Aorta (tissue), 5 donors: ENCODE measurements at places on chromosomes 6 and 20. TPM values are rescaled to one million over a fixed set of nuclear protein-coding genes. Genes with fewer than 3 reads are reported as not detected.

- no peak for DNase-seq
Observed at GRCh38 chr20:53972179-53972578, 98.2 kb downstream of the BCAS1 start.

HS3ST5 gene
- not detected for polyA plus RNA-seq

TPBG gene
- polyA plus RNA-seq: 30.0 TPM

DNA sequence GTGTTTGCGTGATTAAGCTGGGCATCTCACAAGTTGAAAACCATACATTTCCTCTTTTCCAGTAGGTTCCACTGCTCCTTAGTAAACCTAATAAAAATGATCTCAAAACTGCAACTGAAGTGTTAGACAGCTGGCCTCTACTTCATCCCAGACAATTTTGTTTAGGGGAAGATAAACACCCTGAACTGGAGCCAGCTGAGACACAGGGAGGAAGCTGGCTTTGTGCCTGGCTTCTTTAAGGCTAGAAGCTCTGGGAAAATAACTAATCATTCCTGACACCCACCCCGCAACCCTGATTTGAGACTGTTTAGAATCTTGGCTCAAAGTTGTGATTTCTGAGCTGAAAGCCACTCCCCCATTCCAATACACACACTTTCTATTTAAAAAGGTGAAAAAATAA lies 11.6 kb downstream of the PTPRT start:
- DNase-seq: no peak

DNA sequence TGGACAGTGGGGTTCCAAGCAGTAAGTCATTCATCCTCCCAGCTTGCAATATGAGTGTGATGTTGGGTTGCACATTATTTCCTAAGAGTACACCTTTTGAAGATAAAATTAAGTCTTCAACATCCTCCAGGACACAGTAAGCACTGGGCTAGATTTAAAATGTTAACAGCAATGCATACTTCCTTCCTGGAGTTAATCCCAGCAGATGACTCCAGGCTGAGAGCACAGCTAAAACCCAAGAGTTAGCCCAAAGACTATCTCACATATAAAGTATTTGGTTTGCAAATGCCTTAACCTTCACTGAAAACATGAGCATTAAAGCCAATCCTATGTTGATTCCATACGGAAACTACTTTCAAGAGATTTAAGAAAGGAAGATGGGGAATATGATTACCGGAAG lies 69.2 kb downstream of the SLC23A2 start:
- no peak for DNase-seq

- DNase-seq: no peak
Observed at GRCh38 chr20:9160757-9161156, 91.9 kb downstream of the PLCB4 start.

UBE3D gene
- 1.8 TPM for polyA plus RNA-seq

PACSIN1 gene
- not detected for polyA plus RNA-seq

SLA2 gene
- polyA plus RNA-seq: 0.13 TPM

DNA sequence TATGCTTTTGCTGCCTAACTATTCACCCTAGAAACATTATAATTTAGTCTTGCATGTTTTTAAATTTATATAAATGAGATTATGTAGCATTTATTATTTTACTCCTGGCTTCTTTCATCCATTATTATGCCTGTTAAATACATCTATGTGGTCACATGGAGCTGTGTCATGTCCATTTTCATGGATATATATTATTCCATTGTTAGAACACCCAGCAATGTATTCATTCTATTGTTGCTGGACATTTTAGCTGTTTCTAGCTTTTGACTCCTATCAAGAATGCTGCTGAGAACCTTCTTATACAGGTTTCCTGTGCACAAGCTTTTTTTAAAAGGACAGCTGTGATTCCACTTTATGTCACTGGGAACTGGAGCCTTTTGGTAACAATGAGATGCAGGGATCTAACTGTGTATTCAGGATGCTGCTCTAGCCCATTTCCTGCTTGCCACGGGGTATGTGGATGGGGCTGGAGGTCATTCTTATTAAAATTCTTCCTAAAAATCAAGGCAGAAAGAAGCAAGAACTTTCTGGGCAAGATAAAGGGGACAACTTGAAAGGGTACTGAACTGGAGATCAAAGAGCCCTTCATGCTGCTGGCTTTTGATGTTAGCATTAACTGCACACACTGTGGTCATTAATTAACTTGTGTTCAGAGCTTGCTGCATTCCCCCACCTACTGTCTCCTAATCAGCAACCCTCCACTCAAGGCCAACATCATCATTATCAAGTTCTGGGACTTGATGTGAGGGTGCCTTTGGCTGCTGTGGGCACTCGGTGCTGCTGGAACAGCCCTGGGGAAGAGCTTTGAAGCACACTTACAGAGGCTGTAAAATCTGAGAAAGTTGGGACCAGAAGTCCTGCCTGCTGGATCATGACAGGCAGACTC lies 96.6 kb upstream of the AKIRIN2 start:
- no peak for DNase-seq

HTR1E gene
- polyA plus RNA-seq: not detected
